ENCODE measurements at places on chromosomes 4 and X.

- DNase-seq: no peak
Observed at GRCh38 chr4:74480267-74480666, 35.3 kb downstream of the AREG start.

- DNase-seq: no peak
Observed at GRCh38 chr4:142095886-142096605, 459.7 kb downstream of the IL15 start.

- DNase-seq: no peak
Observed at GRCh38 chr4:129146639-129147038, 50.7 kb downstream of the C4orf33 start.

- DNase-seq: no peak
Observed at GRCh38 chr4:147780137-147780777, 48.4 kb downstream of the ARHGAP10 start.

DNA sequence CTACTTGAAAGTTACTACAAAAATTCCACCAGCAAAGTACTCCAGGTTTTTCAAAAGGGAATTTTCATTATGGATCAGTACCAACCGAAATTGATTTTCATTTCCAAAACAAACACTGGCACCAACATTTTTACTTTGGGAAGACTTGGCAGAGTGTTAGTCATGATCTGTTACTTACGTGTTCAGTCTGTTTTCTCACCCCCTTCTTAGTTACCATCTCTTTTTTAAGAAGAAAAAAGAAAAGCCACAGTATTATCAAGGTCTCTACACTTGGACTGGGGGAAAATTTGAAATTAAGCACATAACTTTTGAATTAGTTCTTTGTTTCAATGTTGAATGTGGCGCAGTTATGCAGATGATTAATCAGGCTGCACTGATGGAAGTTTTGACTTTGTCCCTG lies 27.5 kb downstream of the RBBP7 start:
- DNase-seq: no peak
